ENCODE measurements at places on chromosomes 13 and 19.

DNA sequence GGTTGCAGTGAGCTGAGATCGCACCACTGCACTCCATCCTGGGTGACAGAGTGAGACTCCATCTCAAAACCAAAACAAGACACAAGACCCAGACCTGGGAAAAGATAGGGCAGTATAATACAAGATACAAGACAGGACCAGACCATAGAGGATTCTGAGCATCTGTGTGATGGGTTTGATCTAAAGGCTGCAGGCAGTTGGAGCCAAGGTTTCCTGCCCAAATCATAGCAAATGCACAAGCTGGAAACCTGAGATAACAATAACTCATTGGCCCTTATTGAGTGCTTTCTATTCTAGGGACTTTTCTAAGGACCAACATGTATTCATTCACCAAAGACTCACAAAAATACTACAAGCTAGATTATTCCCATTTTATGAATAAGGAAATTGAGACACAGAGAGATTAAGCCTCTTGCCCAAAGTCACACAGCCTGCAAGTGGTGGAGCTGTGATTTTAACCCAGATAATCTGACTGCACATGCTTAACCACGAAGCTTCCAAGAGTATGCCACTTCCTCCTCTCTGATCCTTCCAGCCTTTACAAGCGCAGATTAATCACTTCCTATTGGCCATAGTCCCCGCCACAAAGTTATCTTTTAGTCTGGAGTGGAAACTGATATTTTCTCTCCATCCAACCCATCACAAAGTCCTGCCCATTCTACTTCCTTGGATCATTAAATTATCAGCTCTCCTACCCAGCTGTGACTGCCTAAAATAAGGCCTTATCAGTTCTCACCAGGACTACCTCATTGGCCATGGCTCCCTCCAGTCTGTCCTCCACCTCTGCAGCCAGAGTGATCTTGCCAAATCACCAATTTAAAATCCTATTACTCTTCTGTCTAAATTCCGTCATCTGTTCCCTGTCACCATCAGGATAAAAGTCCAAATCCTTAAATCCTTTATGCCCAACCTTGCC is 147.2 kb downstream of the FLT1 start:
- DNase-seq: no peak

DNA sequence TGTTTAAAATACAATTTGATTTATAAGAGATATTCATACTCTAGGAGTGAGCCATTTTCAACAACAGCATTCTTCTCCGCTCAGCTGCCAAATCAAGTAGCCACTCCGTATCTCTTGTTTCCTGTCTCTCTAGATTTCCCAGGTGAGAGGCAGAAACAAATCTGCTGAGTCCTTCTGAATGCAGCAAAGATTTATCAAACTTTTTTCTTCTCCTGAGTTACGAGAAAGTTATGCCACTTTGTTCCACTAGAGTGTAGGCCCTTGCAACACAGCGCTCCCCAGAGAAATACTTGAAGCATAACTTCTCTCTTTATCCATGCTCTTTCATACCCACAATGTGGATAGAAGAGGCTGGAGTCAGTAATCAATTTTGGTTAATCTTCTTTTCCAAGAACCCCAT is 1960.8 kb downstream of the OLFM4 start:
- no peak for DNase-seq

- no peak for DNase-seq
Observed at GRCh38 chr13:28161370-28161769, 23.0 kb downstream of the PAN3 start.

GRCh38 chr13:26914148-26914547 is 153.6 kb upstream of the GPR12 start:
- DNase-seq: no peak

- no peak for DNase-seq
Observed at GRCh38 chr19:44904426-44904994, 1.1 kb upstream of the APOE start.

- no peak for DNase-seq
Observed at GRCh38 chr13:99374169-99374991, 67.2 kb upstream of the GPR183 start.

- DNase-seq: no peak
Observed at GRCh38 chr19:53045536-53045935, 996 bp downstream of the ERVV-2 start.

GRCh38 chr19:42521346-42522030 is 6.8 kb downstream of the CEACAM1 start:
- no peak for DNase-seq

DNA sequence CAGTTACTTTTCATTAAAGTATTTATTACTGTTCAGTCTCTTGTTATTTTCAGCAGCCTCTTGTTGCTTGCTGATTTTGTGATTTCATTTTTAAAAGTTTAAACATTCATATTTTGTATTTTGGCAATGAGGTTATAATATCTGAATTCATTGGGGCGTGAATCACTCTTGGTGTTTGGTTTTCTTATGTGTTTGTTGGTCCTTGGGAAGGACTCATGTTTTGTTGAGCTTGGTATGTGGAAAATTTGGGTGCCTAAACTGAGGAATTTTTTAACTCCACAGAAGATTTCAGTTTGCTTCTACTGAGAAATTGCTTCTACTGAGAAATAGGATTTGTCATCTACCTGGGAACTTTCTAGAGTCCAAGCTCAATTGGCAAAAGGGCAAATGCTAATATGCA is 38.2 kb downstream of the PDS5B start:
- DNase-seq: no peak

GRCh38 chr13:97417698-97418097 is 16.3 kb upstream of the RAP2A start:
- DNase-seq: no peak

GRCh38 chr13:99626461-99627082 is 125.3 kb downstream of the TM9SF2 start:
- no peak for DNase-seq

DNA sequence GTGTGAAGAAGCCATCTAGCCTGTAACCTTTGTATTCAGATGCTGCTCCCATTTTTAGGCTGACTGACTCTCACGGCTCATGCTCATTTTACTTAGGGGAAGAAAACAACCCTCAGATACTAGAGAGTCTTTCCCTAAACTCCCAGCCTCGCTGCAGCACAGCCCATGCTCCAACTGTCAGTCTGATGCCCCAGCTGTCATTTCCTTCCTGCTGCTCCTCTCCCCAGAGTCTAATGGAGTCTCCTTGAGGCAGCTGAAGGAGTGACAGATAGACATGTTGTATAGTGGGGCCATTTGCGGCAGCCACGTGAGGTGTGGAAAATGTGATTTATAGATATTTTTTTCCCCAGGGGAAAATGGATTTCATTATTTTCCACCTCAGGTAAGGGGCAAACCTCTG is 59.2 kb upstream of the OLFM4 start:
- no peak for DNase-seq

DNA sequence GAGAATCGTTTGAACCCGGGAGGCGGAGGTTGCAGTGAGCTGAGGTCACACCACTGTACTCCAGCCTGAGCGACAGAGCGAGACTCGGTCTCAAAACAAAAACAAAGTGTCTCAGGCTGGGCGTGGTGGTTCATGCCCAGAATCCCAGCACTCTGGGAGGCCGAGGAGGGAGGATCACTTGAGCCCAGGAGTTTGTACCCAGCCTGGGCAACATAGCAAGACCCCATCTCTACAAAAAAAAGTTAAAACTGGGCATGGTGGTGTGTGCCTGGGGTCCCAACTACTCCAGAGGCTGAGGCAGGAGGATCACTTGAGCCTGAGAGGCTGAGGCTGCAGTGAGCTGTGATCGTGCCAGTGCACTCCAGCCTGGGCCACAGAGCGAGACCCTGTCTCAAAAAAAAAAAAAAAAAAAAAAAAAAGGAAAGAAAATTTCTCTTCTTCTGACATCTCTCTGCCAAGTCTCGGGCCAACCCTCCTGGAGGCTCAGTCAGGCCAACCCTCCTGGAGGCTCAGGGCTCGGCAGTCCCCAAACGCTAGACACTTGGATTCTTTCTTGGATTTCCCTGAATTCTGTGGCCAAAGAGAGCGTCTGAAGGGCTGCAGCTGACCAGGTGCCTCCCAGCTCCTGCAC is 26.3 kb downstream of the ARID3A start:
- no peak for DNase-seq

GRCh38 chr13:100363874-100364273 is 224.7 kb downstream of the GGACT start:
- DNase-seq: no peak

- no peak for DNase-seq
Observed at GRCh38 chr13:111179908-111180760, 65.0 kb downstream of the ARHGEF7 start.

- DNase-seq: no peak
Observed at GRCh38 chr13:29568731-29569130, 26.8 kb downstream of the SLC7A1 start.

DNA sequence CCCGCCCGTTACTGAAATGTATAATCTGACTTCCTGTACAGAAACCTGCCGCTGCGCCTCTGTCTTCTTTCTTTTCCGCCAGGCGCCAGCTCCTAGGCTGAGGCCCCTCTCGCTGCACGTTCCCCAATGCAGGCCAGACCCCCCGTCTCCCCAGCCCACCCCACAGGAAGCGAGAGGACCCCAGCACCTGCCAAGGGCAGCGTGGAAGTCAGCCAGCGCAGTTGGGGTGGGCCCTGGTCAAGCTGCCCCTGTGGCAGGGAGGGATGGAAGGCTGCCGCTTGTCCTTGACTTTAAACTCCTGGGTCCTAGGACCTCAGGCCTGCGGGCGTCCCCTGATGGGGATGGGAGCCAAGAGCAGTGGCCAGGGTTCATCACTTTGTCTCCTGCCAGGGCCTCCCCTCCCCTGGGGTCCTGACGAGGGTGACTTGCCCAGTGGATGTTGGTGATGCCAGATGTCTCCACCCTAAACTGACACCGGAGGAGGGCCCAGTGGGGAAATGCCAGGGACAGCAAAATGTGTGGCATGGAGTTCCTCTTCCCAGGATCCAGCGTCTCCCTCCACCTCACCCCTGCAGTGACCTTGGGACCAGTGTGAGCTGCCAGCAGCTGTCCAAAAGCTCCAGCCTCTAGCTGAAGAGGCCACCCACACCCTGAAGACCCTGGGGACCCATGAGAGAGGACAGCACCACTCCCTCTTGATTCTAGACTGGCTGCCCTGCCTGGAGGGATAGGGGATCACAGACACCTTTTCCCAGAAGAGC is 8.5 kb upstream of the MARCHF2 start:
- DNase-seq: no peak

DNA sequence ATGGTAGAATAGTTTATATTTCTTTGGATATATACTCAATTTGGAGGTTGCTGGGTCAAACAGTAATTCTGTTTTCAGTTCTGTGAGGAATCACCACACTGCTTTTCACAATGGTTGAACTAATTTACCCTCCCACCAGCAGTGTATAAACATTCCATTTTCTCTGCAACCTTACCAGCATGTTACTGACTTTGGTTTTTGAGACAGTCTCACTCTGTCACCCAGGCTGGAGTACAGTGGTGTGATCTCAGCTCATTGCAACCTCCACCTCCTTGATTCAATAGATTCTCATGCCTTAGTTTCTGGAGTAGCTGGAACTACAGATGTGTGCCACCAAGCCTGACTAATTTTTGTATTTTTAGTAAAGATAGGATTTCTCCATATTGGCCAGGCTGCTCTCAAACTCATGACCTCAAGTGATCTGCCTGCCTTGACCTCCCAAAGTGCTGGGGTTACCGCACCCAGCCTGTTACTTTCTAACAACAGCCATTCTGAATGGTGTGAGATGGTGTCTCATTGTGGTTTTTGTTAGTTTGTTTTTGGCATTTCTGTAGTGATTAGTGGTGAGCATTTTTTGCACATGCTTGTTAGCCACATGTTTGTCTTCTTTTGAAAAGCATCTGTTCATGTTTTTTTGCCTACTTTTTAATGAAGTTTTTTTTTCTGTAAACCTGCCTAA is 12.5 kb downstream of the ZNF714 start:
- no peak for DNase-seq

GRCh38 chr13:19960653-19960976 is 2.1 kb downstream of the ZMYM2 start:
- no peak for DNase-seq

DNA sequence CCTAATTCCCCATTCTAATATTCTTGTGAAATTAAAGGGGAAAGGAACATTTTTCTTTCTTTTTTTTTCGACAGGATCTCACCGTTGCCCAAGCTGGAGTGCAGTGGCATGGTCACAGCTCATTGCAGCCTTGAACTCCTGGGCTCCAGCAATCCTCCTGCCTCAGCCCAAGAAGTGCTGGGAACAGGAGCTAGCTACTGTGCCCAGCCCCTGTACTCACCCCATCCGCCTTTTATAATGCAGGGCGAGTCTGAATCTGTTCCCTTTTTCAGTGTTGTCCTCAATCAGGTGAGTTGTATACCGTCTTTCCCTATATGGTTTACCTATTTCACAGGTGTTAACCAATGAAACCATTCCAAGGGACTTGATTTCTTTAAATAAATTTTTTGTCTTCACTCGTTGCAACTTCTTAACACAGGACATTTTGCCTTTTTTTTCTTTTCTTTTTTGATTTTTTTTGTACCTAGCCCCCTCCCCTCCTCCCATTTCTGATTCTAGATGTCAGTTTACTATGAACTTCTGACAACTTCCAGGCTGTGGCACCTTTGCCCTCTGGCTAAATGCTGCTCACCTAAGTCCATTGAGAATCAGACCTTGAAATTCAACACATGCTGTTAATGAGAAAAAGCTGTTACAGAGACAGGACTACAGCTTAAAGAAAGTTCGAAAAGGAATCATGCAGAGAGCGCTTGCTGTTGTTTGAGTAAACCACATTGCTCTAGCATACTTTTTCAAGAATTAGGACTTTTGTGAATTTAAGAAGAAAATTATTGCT is 562.1 kb upstream of the KLF12 start:
- DNase-seq: no peak

GRCh38 chr19:16233081-16233776 is 35.5 kb downstream of the AP1M1 start:
- no peak for DNase-seq

DNA sequence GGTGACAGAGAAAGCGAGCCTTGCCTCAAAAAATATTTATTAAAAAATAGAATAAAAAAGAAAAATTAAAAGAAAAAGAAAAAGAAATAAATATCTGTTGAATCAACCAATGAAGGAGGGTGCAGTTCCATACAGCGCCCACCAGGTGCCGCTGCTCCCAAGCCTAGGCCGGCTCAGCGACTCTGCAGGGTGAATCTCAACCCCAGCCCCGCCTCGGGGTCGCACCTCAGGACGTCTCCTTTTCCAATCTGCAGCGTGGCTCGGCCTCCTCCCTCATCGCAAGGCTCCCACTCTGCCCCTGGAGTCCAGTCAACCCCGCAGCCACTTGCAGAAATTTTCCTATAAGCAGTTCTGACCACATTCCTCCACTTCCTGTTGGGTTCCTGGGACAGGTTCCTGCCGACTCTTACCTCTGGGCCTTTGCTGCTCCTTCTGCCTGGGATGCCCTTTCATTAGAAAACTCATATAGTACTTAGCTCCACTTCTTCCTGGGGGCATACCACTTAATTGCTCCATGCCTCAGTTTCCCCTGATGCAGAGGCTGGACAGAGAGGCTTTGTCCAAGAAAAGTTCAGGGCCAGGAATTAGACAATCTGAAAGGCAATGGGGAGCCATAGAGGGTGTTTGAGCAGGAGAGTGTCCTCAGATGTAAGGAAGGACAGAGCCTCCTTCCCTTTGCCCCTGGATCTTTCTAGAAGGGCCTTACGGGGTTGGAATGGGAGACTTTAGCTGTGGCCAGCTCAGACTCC is 24.3 kb downstream of the NFILZ start:
- DNase-seq: no peak

GRCh38 chr13:113032291-113032690 is 63.3 kb downstream of the MCF2L start:
- DNase-seq: no peak

Measured in GOT3 (cell line).